Mesenteric fat pad (tissue), 1 donor: ENCODE measurements at places on chromosomes 11 and 22. TPM values are rescaled to one million over a fixed set of nuclear protein-coding genes. Genes with fewer than 3 reads are reported as not detected.
A peak's percentile ranks its signal among the peaks of the same experiment; 100 is the strongest.

GRCh38 chr11:134098566-134099184 lies 29.8 kb downstream of the JAM3 start:
- no peak for DNase-seq

Gene SLC17A6
- not detected for total RNA-seq

DNA sequence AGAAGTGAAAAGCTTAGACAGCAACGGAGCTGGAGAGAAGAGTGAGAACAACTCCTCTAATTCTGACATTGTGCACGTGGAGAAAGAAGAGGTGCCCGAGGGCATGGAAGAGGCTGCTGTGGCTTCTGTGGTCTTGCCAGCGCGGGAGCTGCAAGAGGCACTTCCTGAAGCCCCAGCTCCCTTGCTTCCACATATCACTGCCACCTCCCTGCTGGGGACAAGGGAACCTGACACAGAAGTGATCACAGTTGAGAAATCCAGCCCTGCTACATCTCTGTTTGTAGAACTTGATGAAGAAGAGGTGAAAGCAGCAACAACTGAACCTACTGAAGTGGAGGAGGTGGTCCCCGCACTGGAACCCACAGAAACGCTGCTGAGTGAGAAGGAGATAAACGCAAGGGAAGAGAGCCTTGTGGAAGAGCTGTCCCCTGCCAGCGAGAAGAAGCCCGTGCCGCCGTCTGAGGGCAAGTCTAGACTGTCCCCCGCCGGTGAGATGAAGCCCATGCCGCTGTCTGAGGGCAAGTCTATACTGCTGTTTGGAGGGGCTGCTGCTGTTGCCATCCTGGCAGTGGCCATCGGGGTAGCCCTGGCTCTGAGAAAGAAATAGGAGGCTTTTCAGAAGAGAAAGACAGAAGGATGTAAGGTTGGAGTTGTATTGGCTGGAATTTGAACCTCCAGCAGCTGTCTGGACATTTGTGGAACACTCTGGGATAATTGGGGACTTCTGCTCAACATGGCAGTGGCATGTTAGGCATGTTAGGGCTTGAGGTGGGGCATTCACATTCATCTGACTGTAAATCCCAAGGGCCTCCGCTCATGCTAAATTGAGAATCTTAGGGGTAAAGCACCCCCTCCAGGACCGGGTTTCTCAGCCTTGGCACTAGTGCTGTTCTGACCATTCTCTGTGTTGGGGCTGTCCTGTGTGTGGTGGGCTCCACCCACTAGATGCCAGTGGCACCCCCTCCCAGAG lies 47.1 kb downstream of the BID start:
- DNase-seq, result peak; percentile 57

- DNase-seq, result no peak
Observed at GRCh38 chr11:12215181-12215593, 104.8 kb downstream of the MICAL2 start.

Gene HOATZ
- total RNA-seq, result not detected

DNA sequence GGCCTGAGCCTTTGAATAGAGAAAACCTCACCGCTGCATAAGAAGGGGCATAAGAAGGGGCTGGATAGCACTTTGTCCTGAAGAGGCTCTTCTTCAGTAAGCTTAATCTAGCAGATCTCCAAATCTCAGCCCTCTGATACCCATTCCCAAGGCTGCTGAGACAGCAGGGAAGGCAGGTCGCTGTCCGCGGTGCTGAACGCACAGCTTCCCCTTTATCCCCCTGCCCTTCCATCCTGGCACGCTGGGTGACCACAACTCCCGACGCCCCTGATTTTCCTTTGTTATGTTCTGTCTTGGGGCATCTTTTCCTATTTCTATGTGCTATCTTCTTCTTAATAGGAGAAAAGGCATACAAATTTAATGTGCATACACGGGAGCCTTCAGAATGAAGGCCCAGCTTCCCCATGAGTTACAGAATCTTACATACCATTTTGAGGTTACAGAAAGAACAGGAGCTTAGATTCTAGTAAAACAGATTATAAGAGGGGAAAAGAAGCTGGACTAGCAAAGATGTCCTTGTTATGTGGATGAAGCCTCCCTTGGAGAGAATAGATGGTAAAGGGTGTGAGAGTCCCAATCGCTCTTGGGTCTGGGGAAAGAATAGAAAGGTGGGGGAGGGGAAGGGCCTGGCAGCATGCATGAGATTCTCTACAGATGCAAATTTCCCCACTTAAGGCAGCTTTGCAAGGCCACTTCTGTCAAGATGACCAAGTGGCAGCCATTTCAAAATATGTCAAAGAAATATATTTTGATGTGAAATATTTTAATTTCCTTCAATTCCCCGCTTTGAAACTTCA lies 5.7 kb upstream of the SULT4A1 start:
- DNase-seq, result peak; percentile 85

Gene POU2AF1
- total RNA-seq, result 0.10 TPM

DNA sequence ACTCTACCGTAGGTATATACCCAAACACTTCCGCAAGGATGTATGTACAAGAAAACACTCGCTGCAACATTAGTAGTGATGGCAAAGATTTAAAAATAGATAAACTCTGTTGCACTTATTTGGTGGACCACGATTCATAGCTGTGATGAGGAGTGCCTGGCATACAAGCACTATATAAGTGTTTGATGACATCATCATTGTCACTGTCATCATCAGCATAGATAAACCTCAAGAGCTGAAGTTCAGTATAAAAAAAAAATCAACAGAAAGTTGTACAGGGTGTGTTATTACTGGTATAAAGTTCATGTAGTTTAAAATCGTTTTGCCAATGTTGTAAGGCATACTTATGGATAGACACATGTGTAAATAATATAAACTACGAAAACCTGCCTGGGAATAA lies 24.0 kb upstream of the NUP50 start:
- DNase-seq, result no peak

DNA sequence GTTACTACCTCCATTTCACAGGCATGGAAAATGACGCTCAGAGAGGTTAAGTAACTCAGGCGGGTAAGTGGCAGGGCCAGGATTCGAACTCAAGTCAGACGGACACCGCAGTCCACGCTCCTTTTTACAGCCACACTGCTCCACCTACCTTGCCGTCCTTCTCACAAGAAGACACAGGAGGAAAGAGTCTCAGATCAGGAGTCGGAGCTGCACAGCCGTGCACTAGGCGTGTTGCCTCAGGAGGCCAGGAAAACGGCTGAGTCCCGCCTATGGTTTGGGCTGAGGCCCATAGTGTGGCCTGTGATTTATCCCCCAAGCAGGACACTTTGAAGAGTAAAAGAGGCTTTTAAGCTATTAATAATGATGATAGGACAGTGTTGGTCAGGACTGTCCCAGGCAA lies 44.7 kb upstream of the CD5 start:
- DNase-seq, result peak; percentile 49

DNA sequence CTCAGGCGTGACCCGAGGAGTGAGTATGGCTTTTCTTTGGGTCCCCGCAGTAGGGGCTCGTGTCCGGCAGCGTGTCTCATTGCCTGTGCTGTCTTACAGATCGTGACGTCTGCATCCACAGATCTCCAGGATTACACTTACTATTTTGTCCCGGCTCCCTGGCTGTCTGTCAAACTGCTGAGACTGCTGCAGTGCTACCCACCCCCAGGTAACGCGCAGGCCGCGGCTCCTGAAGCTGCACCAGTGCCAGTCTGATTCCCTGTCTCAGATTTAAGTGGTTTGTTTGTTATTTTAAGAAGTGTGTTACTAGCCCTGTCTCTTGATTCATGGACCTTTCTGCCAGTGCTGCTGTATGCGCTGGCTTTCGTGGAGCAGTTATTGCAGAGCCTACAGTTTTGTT lies 52.0 kb downstream of the MUC6 start:
- no peak for DNase-seq

DNA sequence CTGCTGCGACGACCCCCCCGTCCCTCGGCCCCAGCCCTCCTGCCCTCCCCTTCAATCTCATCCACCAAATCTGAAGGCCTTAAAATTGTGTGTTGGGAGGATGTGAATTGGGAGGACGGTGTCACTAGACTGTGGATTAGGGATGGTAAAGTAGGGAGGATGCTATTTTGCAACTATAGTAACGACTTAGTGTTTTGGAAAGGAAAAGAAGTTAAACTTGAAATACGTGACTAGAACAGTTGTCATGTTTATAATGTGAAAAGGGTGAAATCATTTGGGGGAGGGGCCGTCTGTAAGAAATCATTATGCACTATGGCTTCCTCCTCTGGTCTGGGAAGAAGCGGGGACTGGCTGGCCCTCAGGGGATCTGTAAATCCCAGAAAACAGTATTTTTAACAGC lies 43.4 kb upstream of the NNMT start:
- DNase-seq, result no peak

DNA sequence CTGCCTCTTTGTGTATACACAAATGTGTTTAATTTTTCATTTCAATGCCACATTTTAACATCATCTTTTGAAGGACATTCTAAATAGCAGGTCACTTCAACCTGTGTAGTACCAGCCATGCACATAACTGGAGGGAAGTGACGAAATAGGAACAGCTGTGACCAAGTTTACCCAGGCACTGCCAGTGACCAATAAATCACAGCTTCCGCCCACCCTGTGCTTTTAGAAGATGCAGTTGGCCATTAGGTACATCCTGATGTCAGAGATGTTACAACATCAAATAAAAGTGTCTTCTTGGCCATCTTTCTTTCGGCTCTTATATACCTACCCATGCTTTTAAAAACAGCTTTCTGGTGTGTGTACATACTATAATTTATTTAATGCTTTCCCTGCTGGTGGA lies 7.8 kb downstream of the LDLRAD3 start:
- no peak for DNase-seq

Gene NELL1
- not detected for total RNA-seq

Gene HBG1
- total RNA-seq, result not detected

DNA sequence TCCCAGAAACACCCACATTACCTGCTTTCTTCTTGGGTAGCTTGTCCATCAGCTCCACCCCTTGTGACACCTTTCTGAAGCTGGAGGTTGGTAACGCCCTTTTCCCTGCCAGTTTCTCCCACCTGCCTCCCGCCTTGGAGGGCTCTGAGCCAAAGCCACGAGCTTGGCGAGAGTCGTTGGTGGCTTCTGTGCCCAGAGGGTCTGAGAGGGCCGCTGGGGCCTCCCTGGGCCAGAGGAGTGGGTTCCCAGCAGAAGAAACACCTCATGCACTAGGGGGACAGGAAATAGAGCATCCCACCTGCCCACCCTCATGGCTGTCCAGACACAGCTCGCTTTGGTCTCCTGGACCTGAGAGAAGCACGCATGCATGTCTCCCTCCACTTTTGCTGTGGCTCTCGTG lies 37.9 kb downstream of the B3GAT1 start:
- no peak for DNase-seq

Gene NAALAD2
- 2.7 TPM for total RNA-seq

Gene IRF7
- 29.1 TPM for total RNA-seq

DNA sequence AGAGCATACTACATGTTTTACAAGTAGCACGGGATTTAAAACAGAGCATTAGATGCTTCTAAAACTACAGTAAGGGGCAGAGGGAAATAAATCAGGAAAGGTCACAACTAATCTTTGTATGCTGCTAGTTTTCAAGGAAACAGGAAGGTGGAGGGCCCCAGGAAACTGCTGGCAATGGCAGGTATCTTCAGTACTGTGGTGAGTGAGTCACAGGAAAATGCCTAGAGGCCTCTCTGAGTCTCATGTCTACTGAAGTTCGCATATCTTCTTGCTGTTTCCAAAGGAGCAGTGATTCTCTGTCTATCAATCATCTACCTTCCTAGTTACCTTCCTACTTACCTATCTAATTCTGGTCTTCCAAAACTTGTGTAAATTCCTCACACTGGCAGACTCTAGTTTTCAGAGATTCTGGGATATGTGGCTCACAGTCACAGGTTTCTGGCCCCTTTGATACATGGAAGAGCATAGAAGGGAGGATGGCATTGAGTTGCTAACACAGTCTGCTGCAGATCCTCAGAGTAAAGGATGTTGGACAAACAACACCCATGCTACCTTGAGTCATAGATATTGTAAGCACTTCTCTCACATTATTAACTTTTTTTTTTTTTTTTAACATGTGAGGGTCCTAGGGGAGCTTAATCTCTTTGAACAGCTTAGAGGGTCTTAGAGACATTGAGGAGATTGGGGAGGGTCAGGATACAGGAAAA lies 58.8 kb upstream of the SYN3 start:
- no peak for DNase-seq

DNA sequence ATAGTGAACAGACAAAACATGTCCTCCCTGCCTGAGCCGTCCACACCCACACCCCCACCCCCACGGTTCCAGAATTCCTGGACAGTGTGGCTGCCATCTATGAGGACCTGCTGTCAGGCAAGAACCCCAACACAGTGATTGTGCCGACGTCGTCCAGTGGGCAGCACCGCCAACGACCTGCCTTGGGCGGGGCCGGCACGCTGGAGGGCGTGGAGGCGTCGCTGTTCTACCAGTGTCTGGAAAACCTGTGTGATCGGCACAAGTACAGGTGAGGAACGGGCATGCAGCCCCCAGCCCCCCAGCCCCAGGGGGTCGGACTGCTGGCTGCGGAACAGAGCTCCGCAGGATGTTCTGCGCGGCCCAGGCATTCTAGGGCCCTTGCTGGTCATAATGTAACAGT lies 19.7 kb downstream of the ARFGAP2 start:
- no peak for DNase-seq

Gene OMP
- total RNA-seq, result not detected

Gene C1QTNF5
- total RNA-seq, result 52.9 TPM

GRCh38 chr22:28441720-28442263 lies 237.8 kb downstream of the TTC28 start:
- DNase-seq, result no peak

Gene C11orf87
- total RNA-seq, result not detected

GRCh38 chr22:29062286-29062821 lies 723 bp upstream of the C22orf31 start:
- no peak for DNase-seq

Gene MMP7
- 2.5 TPM for total RNA-seq

- no peak for DNase-seq
Observed at GRCh38 chr22:40498420-40499208, 128.2 kb downstream of the SGSM3 start.

GRCh38 chr11:123473941-123474677 lies 44.0 kb downstream of the GRAMD1B start:
- no peak for DNase-seq

Gene ALDH3B2
- not detected for total RNA-seq

GRCh38 chr22:22691716-22692701 lies 47.6 kb downstream of the GGTLC2 start:
- peak; percentile 51 for DNase-seq

GRCh38 chr11:69035150-69035945 lies 13.4 kb upstream of the TPCN2 start:
- no peak for DNase-seq

Gene OR51B2
- total RNA-seq, result not detected

- no peak for DNase-seq
Observed at GRCh38 chr11:43067681-43068080, 244.1 kb upstream of the API5 start.

Gene EP300
- 61.1 TPM for total RNA-seq

Gene THY1
- 33.4 TPM for total RNA-seq

DNA sequence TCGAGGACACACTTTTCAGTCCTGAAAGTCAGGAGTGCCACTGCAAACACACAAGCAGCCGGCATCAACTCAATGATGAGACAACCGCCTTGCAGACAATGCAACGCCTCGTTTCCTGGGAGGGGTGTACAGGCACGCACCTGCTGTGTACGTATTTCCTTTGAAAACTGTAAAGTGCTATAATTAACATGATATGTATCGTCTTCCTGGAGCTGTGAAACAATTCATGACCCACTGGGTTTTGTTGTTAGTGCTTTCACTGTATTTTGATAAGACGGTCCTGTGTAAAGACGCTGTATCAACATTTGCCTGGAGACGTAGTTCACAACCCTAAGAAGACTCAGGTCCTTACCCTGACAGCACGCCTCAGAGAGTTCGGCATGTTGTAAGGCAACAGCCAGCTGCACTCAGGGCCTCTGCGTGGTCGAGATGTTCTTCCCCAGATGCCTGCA lies 105.7 kb upstream of the ANO1 start:
- DNase-seq, result no peak
